Activated CD4-positive, alpha-beta T cell treated with anti-CD3 and anti-CD28 coated beads for 4 hours (primary cell): ENCODE measurements at places on chromosomes 13 and 19.

DNA sequence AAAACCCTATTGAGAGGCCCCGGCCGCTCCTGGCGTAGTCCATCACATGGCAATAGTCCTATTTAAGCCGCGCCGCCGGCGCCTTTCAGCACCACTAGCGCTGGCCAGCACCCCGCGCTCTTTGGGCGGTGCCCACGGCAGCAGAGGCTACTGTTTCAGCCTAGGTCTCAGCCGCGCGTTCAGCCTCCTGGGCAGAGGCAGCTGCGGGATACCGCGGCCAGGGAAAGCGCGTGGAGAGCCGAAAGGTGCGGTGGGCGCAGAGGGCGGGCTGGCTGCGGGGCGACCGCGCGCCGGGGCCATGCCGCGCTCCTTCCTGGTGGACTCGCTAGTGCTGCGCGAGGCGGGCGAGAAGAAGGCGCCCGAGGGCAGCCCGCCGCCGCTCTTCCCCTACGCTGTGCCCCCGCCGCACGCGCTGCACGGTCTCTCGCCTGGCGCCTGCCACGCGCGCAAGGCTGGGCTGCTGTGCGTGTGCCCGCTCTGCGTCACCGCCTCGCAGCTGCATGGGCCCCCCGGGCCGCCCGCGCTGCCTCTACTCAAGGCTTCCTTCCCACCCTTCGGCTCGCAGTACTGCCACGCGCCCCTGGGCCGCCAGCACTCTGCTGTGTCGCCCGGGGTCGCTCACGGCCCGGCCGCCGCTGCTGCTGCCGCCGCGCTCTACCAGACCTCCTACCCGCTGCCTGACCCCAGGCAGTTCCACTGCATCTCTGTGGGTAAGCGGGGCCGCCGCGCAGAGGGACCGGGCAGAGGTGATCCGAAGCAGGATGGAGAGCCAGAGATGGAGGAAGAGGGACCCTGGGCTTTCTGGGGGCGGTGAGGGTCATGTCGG is at the start of gene GSX1:
Gene GSX1 (plus strand): TSS at position 91 of the 826 bp plus-strand sequence. CDS start 208 bp downstream, at position 299.
- peak; percentile 7 for DNase-seq

- no peak for DNase-seq
Observed at GRCh38 chr13:78845656-78846365, 186.9 kb upstream of the OBI1 start.

- DNase-seq: no peak
Observed at GRCh38 chr13:46565808-46566750, 13.1 kb downstream of the LRCH1 start.

GRCh38 chr19:18029617-18030338 is 21.8 kb downstream of the ARRDC2 start:
- DNase-seq: no peak

GRCh38 chr19:532561-533363 is 1.2 kb downstream of the CDC34 start:
- DNase-seq: peak; percentile 50

GRCh38 chr13:103436057-103436654 is 369.9 kb upstream of the SLC10A2 start:
- no peak for DNase-seq
